ENCODE measurements at places on chromosomes 12 and 14. TPM values are rescaled to one million over a fixed set of nuclear protein-coding genes. Genes with fewer than 3 reads are reported as not detected.
A peak's percentile ranks its signal among the peaks of the same experiment; 100 is the strongest.

The NAP1L1 gene
- 620 TPM for total RNA-seq

DNA sequence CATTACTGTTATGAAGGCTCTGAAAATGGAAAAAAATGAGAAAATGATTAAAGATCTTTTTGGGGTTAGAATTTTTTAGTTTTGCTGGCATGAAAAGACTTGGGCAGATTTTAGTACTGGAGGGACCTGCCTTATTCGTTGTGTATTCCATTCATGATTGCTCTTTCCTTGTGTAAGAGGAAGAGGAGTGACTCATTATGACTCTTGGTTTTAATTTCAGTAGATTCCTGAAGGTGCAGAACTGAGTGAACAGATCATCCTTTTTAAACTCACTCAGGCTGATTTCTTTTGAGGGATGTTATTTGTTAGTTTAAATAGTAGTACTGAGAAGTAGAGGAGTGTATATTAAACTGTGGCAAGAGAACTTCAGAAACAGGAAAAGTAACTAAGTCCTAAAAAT lies 41.6 kb downstream of the AKAP6 start:
- H3K36me3 ChIP-seq = no peaks in the 10 kb centered on the region
- no peak overlapping the region for H3K27ac ChIP-seq
- peak; percentile 30 for DNase-seq
- H3K4me1 ChIP-seq = no peaks in the 10 kb centered on the region
- H3K4me3 ChIP-seq = no peak overlapping the region

DNA sequence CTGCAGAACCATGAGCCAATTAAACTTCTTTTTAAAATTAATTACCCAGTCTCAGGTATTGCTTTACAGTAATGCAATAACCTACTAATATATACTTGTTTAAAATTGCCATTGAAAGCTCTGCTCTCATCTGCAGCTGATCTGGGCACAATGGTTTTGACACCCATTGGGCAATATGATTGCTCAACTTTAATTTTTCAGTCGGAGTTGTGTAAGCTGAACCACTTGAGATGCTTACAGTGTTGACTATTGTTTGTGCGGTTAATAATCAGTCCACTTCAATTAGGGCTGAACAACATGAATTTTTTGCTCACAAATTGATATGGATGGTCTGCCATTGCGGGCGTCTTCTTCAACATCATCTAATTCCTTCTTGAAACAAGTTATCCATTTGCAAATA lies 18.0 kb upstream of the OR4K5 start:
- H3K27ac ChIP-seq = no peak overlapping the region
- no peak for DNase-seq
- H3K4me1 ChIP-seq = no peaks in the 10 kb centered on the region
- no peak overlapping the region for H3K4me3 ChIP-seq

The RAP1B gene
- total RNA-seq = 328 TPM

DNA sequence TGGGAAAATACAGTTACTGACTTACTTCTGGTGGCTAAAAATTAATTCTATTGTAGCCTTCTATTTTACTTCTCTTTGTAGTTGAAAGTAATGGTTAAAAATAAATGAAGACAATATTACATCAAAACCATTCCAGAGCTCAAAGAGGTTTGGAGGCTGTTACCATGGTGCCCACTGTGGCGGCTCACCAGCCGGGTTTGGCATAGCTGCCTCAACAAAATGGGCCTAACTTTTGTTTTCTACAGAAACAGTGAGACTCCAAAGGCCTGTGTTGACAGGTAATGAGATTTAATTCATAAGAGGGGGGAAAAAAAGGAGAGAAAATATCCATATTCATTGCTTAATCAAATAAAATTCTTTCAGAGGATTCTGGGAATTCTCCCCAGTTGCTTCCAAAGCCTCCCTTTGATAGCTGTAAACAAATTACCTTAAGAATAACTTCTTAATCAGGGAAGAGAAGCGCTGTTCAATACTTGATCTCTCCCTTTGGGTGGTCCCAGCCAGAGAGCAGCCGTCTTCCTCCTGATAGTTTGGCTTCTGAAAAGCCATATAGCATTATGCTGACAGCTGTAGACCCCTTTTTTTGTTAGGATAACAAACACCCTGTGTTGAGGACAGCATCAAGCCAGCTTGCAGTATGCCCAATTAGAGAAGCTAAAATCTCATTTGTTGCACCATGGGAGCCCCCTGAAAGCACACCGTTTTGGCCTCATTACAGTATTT lies 266.8 kb downstream of the NEDD1 start:
- DNase-seq = no peak
- no peaks in the 10 kb centered on the region for H3K27me3 ChIP-seq
- H3K4me1 ChIP-seq = no peaks in the 10 kb centered on the region
- H3K4me3 ChIP-seq = no peak overlapping the region

DNA sequence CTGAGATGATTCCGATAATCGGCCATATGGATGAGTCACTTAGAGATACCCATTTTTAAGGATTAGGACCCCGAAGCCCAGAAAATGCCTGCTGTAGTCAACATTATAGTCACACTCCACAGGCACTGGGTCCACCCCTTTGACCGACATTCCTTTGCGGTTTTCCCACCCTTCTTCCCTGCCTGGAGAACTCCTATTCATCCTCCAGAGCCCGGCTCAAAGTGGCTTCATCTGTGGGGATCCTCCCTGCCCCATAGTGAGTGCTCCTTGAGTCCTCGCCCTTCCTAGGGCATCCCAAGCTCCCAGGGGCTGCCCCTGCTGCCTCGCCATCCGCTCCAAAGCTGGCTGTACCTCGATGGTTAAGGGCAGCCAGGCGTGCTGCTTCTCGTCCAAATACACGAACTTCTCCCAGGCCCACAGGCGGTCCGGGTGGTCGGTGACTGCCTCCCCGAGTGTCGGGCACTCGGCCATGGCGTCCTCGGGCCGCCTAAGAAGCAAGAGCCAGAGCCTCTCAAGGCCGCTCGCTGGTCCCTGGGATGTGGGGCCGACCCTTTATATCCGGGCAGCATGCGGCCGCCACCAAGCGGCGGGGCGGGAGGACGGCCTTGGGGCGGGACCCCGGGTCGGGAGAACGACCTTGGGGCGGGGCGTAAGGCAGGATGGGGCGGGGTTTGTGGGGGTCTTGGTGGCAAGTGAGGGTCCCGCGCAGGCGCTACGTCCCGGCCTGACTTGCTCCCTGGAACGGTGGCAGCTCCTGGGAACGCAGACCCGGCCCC lies at the start of gene TCL1A:
Gene TCL1A (minus strand): TSS at position 530 of the 776 bp plus-strand sequence. CDS start 59 bp downstream, at position 471.
- no peak within 1 kb of the TSS for H3K4me3 ChIP-seq
- no peak for DNase-seq
- no peaks in the 10 kb centered on the region for H3K4me1 ChIP-seq
- no peak within 1 kb of the TSS for H3K27ac ChIP-seq
- H3K27me3 ChIP-seq = no peaks in the 10 kb centered on the region

DNA sequence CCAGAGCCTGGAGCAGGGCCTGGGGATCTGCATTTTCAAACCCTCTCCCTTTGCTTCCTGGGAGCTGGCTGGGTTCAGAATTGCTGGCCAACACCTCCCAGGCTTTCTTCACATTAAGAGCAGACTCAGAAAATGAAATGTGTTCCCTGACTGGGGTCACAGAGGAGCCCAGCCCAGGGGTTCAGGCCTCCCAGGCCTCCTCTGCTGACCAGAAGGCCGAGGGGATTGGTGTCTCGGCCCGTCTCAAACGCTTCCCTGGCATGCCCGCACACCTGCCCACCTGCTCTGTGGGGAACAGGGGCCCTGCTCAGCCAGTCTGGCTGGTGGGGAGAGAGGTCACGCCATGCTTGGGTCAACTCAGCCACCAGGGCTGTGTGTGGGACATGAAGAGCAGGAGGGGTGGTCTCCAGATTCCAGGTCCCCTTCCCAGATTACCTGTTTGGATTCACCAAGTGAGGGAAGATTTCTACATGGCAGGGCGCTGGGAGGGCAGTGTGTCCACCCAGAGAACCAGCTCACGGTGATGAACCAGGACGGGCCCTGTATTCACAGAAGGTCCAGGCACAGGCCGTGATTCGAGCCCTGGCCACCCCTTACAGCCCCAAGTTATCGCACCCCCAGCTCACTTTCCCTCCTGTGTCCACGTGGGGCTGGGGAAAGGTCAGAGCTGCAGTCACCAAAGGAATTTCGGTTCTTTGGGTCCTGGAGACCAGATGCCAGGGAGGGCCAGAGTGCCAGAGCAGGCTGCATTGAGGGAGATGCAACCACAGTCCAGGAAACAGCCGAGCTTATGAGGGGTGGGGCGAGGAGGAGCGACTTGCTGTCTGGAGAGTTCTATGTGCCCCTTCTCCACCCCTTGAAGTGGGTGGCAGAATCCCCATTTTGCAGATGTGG lies 55.2 kb upstream of the RIN3 start:
- H3K36me3 ChIP-seq = no peaks in the 10 kb centered on the region
- no peak for DNase-seq
- no peak overlapping the region for H3K4me3 ChIP-seq
- no peak overlapping the region for H3K27ac ChIP-seq
- no peaks in the 10 kb centered on the region for H3K27me3 ChIP-seq

GRCh38 chr14:90857866-90858265 lies 41.6 kb upstream of the TTC7B start:
- H3K4me1 ChIP-seq = no peaks in the 10 kb centered on the region
- H3K27ac ChIP-seq = no peak overlapping the region
- no peak overlapping the region for H3K4me3 ChIP-seq
- no peak for DNase-seq
- no peaks in the 10 kb centered on the region for H3K36me3 ChIP-seq

The PTHLH gene
- total RNA-seq = 2.2 TPM

DNA sequence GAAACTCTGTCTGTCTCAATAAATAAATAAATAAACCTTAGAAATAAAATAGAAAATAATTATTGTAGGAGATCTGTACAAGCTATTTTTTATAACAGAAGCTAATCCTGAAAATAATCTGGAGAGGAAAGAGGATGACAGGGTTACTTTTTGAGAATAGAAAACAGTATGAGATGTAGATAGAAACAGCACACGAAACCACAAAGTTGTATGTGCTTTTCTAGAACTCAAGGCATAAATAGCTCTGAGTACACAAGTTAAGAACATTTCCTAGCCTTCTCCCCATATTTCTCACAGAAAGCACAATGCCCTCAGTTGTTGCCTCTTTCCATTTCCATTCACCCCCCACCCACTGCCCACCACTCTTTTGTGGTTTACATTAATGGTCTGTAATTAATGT lies 35.7 kb downstream of the SLC38A4 start:
- H3K27me3 ChIP-seq = no peaks in the 10 kb centered on the region
- DNase-seq = no peak
- no peaks in the 10 kb centered on the region for H3K4me1 ChIP-seq
- H3K36me3 ChIP-seq = no peaks in the 10 kb centered on the region
- H3K4me3 ChIP-seq = no peak overlapping the region
- H3K27ac ChIP-seq = no peak overlapping the region
